ENCODE measurements at places on chromosomes 5 and 9.

- no peak for DNase-seq
These were observed 36.5 kb upstream of the TENT4A start for GRCh38 chr5:6676702-6677101.

GRCh38 chr5:127919006-127919796 is 164.4 kb upstream of the SLC12A2 start:
- DNase-seq, result no peak

GRCh38 chr5:30849931-30850710 is 343.4 kb upstream of the CDH6 start:
- no peak for DNase-seq

- DNase-seq, result no peak
These were observed 7.6 kb downstream of the OTULIN start for GRCh38 chr5:14672082-14672481.

DNA sequence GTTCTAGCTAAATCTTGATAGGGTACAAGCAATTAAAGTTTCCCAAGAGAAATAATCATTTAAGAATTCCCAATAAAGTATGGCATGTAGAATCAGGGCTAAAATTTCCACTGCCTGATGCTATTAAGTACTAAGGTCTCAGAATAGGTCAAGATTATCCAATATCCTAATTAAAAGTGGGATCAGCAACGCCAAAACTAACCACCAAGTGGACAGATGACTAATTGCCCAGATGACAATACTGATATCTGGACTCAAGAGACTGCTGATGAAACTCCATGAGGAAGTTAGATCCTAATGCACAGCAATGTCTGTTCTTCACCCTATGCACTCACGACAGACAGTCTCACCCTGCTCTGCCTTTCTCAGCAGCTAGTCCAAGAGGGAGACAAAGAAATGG is 14.3 kb downstream of the DEPDC1B start:
- no peak for DNase-seq

GRCh38 chr9:133263557-133263956 is 11.4 kb downstream of the ABO start:
- no peak for DNase-seq

DNA sequence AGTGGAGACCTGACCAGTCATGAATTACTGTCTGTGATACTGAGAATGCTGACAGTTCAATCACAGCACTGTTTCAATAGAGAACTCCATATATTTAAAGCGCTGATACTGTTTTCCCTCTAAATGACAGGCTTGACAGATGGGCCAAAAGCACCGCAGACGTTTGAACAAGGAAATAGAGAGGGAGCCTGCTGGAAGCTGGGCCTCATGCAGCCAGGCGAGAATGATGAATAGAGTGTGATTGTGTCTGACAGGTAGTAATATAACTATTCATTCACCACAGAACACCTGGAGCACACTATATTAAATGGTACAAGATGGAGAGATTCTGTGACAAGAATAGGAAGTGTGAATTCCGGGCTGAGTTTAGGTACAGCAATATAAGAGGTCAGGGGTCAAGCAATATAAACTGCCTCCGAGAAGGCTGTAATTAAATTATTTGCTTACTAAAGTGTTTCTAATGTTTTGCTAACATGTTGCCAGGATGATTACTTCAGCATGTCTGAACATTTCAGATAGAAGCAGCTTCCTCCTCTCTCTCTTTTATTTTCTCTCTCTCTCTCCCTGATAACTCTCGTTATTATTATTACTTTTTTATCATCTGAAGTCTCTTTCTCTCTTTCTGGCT is 297.7 kb downstream of the CSNK1G3 start:
- DNase-seq, result no peak

DNA sequence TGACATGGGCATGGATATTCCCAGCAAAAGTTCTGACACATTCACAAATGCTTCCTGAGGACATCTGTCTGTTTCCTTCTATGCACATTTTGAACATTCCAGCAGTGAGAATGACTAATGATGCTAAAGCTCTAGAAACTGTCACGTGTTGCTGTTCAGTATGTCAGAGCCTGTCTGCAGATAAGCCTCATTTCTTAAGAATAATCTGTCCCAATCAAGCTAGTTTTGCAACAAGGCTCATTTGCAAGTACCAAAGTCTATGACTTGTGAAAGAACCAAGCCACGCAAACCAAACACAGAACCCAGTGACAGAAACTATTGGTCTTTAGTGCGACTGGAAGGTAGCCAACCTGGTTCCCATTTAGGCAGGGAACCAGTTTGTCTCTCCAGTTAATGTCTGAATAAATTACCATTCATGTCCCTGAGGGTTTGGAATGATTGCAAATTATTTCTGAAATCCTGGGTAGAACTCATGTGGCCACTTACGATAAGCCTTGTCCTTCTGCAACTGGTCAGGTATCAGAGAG is 178.5 kb downstream of the C9orf152 start:
- DNase-seq, result no peak

All from hypothalamus (tissue), 51 donors.